ENCODE measurements at places on chromosomes 7 and 10. TPM values are rescaled to one million over a fixed set of nuclear protein-coding genes. Genes with fewer than 3 reads are reported as not detected.
A peak's percentile ranks its signal among the peaks of the same experiment; 100 is the strongest.

- DNase-seq, result no peak
Observed at GRCh38 chr7:114086914-114087652, 168.3 kb upstream of the PPP1R3A start.

- no peak for DNase-seq
Observed at GRCh38 chr7:37109843-37110242, 338.8 kb downstream of the ELMO1 start.

GRCh38 chr10:17316488-17317170 lies 88.6 kb downstream of the VIM start:
- DNase-seq, result no peak

DNA sequence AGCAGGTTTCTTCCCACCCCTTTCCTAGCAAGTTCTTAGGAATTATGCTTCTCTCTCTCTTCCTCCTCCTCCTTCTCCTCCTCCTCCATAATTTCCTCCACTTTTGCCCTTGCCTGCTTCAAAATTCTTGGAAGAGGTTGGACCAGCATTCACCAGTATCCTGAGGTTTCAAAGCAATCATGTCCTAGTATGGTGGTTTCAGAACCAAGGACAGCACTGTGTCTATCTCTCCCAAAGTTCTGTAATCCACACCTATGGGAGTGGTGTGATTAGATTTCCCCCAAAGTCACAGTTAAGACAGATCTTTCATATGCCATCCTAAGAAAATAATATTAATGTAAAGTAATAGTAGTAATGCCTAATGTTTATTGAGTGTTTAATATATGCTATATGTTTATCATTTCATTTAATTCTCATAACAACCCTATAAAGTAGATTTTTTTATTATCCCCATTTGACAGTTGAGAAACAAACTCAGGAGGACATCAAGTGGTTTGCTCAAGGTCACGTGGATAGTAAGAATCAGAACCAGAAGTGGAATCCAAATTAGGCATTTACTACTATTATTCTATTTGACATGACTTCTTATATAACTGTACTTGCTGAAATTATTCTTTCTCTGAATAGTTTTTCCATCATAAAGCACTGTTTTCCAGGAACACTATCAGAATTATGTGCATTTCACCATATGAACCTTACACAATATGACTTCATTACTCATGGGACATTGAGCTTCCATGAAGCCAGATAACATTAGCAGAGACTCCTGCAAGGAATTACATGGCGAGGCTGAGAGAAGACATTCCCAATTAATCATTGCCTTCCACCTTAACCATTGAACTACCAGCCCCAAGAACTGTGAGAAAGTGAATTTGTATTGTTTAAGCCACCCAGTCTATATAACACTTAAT lies 91.4 kb downstream of the IPMK start:
- DNase-seq, result no peak

- peak; percentile 47 for DNase-seq
Observed at GRCh38 chr7:103447073-103447960, 1.3 kb upstream of the SLC26A5 start.

DNA sequence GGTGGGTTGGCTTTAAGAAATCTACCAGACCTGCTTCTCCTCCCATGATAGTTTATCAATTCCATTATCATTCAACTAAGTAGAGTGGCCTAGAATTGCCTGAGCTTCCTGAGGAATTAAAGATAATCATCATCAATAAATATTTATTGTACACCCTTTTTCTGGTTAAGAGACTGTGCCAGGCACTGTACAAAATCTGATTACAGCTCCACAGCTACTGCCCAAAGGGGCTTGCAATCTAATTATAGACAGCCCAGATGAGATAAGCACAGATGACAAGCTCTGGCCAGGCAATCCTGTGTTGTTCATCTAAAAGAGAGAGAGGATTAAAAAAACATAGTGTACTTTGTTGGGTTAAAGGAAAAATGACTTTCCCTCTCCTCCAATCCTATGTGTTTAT lies 586.4 kb downstream of the GATA3 start:
- no peak for DNase-seq

DNA sequence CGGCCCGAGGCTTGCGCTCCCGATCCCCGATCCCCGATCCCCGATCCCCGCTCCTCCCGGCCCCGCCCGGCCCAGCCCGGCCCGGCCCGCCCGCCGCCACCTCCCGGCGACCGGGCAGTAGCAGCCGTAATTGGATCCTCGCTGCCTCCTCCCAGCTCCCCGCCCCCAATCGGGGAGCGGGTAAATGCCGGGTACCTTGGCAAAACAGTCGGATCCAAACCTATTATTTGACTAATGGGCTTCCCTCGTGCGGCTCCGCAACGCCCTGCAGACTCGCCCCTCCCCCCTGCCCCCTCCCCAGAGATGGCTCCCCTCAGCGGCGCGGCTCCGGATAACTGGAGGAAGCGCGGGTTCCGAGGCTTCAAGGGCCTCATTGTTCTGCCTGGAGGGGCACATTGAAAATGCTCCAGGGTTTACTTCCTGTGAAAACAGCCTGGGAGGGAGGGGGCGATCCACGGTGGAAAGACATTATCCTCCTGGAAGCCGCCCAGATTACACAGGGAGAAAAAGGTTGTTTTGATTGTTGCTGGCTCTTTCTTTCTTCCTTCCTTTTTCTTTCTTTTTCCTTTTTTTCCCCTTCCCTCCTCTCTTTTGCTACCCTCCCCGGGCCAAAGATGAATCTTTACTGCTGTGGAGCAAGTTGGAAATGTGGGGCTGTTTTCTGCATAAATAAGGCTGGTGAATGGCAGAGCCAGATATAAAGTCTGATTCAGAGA lies 94.7 kb upstream of the ZMIZ1 start:
- no peak for DNase-seq

CDC14C gene
- not detected for total RNA-seq

SAMD9 gene
- 7.1 TPM for total RNA-seq

TSPAN33 gene
- 17.3 TPM for total RNA-seq

TEX36 gene
- total RNA-seq, result not detected

TMEM236 gene
- 0.65 TPM for total RNA-seq

ZNF735 gene
- not detected for total RNA-seq
